CD4-positive, alpha-beta T cell treated with Interleukin-6 for 4 hours (primary cell): ENCODE measurements at places on chromosomes 3 and 15.
A peak's percentile ranks its signal among the peaks of the same experiment; 100 is the strongest.

DNA sequence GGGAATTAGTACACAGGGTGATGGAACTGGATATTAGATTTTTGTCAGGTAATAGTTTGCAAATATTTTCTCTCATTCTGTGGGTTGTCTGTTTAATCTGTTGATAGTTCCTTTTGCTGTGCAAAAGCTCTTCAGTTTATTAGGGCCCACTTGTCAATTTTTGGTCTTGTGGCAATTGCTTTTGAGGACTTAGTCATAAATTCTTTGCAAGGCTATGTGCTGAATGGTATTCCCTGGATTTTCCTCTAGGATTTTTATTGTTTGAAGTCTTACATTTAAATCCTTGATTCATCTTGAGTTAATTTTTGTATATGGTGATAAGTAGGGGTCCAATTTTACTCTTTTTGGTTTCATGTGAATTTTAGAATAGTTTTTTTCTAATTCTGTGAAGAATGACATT lies 111.3 kb downstream of the ARRDC4 start:
- DNase-seq = no peak

- no peak for DNase-seq
Measured at GRCh38 chr15:52466716-52467115, 62.0 kb downstream of the MYO5A start.

- no peak for DNase-seq
Measured at GRCh38 chr3:100374521-100374920, 26.4 kb downstream of the TOMM70 start.

DNA sequence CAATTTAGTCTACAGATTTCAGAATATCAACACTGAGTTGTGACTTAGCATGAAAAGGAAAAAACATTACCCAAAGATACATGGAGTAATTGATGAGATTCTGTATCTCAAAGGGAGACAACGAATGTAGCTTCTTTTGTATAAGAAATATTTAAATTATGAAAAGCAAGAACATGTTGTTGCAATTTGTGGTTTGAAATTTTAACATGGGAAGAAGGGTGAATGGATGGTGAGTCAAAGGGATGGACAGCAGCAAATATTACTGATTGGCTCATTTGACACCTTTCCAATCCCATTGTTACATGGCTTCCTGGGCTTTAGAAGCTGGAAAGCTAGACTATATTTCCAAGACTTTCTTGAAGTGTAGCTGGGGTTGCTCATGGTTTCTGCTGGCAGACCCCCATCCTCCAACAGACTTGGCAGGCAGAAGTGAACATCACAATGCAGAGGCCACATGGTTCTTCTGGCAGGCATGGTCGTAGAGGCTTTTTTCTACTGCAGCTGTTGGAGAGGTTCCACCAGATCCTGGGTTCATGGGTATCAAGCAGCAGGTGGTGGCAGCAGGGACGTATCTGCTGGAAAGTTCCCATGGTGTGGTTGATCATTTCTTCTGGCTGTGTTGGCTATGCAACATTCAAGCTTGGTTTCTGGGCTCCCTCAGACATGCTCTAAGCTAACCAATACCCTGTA lies 47.2 kb upstream of the KPNA4 start:
- no peak for DNase-seq

- DNase-seq = peak; percentile 65
Measured at GRCh38 chr3:32428092-32429068, 36.7 kb downstream of the CMTM7 start.

- DNase-seq = no peak
Measured at GRCh38 chr15:58352026-58352929, 79.5 kb upstream of the LIPC start.

GRCh38 chr15:72195101-72195511 lies 2.5 kb downstream of the GRAMD2A start:
- DNase-seq = no peak

- no peak for DNase-seq
Measured at GRCh38 chr3:154236331-154236730, 88.0 kb downstream of the DHX36 start.
